Effector CD8-positive, alpha-beta T cell (primary cell): ENCODE measurements at places on chromosomes 1 and 21.

- DNase-seq: no peak
These were observed 37.0 kb upstream of the POFUT2 start for GRCh38 chr21:45324489-45325205.

DNA sequence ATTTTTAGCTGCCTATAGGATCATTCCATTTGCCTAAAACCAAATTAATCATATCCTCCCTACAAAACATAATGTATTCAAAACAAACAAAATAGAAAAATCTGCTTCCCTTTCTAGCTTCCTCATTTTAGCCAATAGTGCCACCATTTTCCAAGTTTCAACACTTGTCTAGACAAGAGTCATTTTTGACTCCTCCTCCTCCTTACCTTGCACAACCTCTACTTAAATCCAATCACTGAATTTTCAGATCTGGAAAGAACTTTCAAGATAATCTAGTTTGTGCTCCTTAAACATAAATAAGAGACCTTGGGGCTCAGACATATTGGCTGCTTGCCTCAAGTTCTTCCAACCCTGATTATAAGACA is 7.4 kb downstream of the STX6 start:
- DNase-seq: no peak

GRCh38 chr21:34635307-34635706 is 20.4 kb upstream of the RCAN1 start:
- DNase-seq: no peak

DNA sequence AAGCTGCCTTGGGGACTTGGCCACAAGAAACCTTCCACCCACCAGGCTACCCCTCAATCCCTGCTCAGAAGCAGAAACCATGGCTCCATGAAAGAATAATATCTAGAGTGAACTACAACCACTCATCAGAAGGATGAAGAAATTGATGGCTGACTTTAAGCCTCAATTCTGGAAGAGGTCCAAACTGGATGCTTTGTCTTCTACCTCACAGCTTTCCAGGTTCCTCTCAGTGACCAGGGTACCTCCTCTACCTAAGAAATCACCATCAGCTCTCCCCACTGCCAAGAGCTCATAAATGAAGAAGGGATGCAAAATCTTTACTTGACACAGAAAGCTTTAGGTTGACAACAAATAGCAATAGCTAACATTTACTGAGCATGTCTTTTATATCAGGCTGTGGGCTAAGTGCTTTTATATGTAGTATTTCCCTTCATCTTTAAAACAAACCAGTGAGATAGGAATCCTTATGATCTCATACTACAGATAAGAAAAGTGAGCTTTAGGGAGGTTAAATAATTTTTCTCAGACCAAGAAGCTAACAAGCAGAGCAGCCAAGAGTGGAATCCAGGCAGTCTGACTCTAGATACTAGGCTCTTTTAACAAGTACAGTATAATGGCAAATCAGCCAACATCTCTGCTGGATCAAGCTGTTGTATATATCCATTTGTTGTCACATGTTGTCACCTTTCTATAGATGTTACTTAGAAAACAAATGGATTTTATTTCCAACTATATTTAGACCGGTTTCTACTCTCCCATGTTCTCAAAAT is 243.0 kb upstream of the SGIP1 start:
- no peak for DNase-seq

DNA sequence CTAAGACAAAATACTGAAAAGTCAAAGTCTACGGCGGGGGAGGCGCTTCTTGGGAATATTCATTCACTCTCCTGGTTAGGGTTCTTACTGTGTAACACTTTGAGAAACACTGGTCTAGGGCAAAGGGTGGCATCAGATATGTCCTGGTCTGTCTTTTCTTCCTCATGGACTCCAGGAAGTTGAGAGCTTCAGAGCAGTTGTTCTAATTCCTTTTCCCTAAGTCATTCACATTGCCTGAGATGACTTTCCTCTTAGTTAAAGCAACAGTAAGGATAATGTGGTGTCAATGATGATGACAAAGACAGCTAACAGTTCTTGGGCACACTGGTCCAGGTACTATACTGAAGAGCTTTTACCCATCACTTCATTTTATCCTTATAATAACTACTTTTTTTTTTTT is 27.0 kb downstream of the FGGY start:
- DNase-seq: no peak

DNA sequence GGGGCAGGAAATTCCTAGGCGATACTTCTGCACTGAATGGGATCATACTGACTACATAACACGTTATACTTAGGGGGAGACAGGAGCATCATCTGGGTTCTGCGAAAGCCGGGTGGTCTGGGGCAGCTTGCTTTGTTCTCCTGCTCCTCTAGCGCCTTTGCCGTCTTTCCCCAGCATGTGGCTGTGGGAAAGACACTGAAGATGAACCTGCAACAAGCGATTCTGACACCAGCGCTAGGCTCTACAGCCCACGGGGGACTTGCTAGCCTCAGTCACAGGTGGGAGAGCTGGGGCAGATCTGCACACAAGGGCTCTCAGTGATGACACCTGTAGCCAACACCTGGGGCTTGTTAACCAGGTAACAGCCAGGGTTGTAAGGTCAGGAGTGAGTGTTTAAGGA is 51.8 kb downstream of the CD46 start:
- no peak for DNase-seq

GRCh38 chr1:43648876-43649477 is 972 bp upstream of the KDM4A start:
- no peak for DNase-seq

DNA sequence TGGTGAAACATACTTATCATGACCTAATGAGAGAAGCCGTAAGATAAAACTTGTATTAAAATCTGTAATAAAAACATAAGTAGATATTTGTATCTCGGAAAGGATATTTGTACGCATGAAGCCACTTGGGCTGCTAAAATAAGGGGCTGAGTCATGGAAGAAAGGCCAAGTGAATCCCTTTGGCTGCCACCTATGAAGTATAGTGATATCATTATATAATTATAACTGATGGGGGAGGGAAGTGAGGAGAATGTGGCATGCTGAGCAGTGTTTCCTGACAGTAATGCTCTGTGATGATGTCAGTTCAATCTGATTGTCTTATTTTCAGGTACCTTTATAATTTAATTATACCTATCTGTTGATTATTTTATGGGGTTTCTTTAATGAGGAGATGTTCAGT is 13.6 kb downstream of the RWDD3 start:
- no peak for DNase-seq

GRCh38 chr1:77156214-77156613 is 63.0 kb downstream of the PIGK start:
- DNase-seq: no peak

DNA sequence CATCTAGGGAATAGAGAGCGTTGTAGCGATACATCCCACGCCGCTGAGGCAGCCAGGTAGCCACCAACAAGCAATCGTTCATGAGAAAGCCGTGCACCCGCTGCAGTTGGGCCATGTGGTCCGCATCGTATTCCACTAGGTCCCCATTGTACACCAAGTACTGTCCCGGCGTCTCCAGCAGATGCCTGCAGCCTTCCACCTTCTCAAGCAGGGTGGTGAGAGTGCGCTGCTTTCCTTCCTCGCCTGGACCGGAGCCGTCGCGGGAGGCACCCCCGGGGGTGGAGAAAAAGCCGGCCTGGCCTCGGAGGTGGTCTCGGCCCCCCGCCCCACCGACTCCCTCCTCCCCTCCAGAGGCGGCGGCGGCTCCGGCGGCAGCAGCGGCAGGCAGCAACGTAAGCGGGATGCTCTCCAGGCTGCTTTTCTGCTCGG is 595 bp downstream of the EXOC8 start:
- DNase-seq: no peak

- no peak for DNase-seq
These were observed 109.2 kb upstream of the NR5A2 start for GRCh38 chr1:199918196-199918769.

GRCh38 chr1:231800108-231800507 is 173.5 kb downstream of the DISC1 start:
- no peak for DNase-seq

- no peak for DNase-seq
These were observed 58.5 kb upstream of the CNTN2 start for GRCh38 chr1:204984499-204984898.

DNA sequence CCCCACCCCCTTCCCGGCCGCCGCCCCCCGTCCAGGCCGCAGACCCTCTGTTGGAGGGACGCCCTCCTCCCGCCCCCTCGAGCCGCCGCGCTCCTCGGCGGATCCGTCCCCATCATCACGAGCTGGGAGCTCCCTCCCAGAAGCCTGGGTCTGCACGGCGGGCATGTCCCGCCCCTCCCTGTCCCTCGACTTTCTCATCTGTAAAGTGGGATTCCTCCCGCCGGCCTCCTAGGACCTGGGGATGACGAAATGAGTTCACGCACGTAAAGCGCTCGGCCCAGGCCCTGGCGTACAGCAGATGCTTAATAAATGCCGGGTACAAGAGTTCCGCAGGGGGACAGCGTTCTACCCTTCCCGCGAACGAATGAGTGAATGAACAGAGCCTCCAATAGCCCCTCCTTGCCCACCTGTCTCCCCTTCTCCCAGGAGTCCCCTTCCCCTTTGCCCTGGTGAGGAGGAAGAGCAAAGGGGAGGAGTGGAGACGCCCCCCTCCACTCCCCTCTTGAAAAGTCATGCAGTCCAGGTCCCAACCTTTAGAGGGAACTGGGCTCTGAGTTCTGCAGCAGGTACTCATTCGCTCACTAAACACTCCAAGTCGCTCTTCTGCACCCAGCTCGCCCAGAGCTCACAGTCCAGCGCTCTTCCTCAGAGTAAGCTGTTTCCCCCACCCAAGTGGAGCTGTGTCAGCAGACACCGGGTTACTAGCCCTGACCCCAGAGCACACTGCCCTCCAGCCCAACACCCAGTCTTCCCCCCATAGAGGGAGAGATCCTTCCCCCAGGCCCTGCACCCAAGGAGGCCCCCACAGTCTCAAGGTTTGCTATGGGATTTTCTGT is 16.8 kb downstream of the RAP1GAP start:
- no peak for DNase-seq

DNA sequence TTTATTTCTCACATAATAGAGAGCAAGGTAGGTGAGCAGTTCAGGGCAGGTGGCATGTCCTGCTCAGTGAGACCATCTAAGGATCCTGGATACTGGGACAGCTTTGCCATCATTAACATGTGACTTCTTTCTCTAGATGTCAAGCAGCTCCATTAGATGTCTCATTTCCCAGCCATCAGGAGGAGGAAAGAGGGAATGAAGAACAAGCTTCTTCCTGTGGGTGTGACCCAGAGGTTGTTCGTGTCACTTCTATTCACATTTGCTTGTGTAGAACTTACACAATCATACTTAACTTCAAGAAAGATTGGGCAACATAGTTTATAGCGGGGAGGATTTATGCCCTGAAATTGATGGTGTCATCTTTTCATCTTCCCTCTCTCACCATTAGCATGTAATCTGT is 169.2 kb upstream of the B3GALT2 start:
- DNase-seq: no peak

DNA sequence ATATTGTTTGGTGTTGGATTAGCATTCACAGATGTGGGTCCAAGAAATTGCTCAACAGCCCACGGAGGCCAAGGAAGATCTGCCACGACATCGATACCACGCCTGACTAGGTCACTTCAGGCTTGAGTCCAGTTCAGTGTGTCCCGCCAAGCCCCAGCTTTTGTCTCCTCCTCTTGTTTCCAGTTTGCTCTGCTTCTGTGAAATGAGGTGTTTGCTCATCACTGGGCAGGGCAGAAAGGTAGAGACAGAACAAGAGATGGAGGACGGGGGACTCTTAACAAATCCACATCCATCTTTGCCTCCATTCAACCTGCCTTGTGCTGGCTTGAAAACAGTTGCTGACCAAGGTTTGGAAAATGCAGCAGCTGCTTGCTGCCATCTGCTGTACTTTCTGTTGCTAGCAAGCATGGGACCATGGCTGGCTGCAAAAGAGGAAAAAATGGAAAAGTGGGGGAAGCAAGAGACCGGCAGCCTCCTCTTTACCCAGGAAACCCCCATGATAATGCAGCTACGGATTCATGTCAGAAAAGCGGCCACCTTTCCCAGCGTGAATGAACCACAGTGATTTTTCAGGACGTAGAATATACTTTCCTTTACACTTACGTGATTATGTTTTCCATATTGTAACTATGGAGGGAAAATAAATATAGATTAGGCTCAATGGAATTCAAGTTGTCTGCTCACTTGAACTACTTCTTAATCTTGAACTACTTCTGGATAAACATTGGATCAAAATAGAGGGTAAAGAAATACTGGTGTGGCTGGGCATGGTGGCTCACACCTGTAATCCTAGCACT is 80.2 kb upstream of the GREM2 start:
- DNase-seq: no peak
